Germinal center (tissue), 1 donor: ENCODE measurements at places on chromosomes 12 and 14.

DNA sequence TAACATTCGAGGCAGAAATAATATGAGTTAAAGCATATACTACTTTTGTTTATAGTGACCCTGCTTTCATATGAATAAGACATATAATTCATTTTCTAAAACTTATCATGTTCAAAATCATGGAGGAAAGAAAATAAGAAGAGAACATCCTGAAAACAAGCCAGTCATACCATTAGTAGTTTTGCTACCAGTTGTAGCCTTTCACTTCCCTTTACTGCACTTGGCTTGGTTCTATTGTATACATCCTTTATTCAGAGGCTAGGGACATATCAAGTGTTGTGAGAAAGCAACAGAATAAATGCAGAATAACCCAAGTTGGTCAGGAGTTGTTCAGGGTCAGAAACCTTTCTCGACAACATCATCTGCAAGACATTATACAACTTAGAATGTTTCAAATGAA, 598.7 kb downstream of the SOX5 start:
- DNase-seq = no peak

GRCh38 chr14:104803280-104803911, 2.5 kb downstream of the ZBTB42 start:
- DNase-seq = no peak

DNA sequence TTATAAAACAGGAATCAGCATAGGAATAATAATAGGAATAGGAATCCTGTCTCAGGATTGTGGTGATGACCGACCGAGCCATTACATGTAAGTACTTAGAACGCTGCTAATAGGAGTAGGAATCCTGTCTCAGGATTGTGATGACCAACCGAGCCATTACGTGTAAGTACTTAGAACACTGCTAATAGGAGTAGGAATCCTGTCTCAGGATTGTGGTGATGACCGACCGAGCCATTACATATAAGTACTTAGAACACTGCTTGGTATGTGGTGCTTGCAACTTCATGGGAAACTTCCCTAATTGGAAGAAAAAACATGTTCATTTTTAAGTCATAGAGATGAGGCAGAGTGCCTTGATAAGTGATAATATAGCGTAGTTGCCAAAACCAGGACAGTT, 30.0 kb downstream of the ELK3 start:
- no peak for DNase-seq

DNA sequence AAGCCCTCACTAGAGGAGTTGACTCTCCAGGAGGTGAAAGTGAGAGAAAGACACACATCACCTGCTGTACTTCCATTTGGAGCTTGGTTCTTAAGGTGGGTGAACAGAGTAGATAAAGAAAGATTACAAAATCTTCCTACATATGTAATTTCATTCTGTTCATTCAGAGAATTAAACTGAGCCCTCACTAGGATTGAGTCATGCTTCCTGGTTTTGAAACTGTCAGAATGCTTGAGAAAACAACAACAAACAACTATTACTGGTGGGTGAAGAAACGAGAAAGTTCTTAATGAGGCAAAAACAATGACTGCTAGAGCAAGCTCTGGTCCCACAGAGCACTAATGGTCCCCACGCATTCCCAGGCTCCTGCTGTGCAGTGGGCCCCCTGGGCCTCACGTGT, 841.7 kb downstream of the VRK1 start:
- no peak for DNase-seq

GRCh38 chr12:98939926-98940325, 294.8 kb downstream of the APAF1 start:
- DNase-seq = no peak

GRCh38 chr12:123457980-123458779, at the start of gene SNRNP35:
Gene SNRNP35 (plus strand): TSS chr12:123458139. CDS start chr12:123465541, 7,402 bp downstream.
- DNase-seq = peak; percentile 83

GRCh38 chr14:23366426-23366921, 1.5 kb upstream of the EFS start:
- no peak for DNase-seq

DNA sequence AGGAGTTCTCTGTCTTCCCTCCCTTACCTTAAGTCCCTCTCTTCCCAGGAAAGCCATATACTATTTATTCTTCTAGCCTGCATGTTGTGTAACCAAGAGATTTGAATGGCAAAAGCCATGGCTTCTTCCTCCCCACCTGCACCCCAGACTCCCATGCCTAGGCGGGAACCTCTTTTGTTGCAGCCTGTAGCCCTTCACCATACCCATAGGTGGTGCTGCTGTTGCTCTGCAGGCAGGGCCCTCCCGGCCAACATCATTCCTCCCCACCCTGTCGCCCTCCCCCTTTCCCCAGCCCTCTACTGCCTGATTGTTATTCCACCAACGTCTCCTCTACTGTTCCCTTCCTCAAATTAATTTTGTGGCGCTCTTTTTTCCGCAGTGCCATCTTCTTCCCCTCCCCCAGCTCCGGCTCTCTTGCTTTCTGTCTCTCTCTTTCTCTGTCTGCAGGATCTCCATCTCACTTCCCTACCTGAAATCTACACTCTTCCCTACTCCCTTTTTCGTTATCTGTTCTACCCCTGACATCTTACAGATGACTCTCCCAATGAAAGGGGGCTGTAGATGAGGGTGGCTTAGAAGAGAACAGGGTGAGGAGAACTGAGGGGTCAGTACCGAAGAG, 13.8 kb downstream of the NGDN start:
- DNase-seq = peak; percentile 26

GRCh38 chr14:32509632-32510187, 180.6 kb downstream of the AKAP6 start:
- DNase-seq = no peak

DNA sequence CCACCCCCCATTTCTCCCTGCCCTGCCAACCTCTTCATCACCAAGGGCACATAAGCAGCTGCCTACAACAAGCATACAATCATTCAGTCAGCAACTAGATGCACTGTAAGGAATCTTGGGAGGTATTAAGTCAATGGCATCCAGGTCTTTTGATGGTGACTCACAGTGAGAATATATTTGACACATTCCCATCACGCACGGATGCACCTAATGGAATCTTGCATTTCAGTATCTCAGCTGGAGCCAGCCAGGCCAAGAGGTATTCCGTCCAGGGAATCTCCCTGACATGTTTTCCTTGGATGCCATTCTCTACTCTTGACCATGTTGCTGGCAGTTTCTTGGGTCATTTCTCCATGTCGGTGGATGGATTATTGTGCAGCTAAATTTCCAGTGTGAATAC, 73.9 kb upstream of the CAPRIN2 start:
- DNase-seq = no peak

DNA sequence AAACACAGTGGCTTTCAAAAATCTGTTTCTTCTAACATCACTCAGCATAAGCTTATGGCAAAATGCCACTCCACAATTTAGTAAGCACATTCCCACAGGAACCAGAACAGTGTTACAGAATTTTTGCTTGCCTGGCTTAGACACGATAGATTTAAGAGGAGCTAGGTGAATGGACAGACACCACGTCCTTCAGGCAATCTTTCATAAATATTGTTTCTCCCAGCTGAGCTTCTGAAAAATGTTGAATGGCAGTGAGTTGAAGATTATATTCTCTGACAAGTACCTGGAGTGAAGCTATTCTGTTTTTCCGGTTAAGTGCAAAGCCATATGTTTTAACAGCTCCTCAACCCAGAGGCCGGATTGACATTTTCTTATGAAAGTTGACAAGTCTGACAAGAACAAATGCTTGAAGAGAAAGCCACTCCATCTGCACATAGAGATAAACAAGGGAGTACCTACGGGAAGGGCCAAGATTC, 102.0 kb downstream of the FSCB start:
- DNase-seq = no peak

DNA sequence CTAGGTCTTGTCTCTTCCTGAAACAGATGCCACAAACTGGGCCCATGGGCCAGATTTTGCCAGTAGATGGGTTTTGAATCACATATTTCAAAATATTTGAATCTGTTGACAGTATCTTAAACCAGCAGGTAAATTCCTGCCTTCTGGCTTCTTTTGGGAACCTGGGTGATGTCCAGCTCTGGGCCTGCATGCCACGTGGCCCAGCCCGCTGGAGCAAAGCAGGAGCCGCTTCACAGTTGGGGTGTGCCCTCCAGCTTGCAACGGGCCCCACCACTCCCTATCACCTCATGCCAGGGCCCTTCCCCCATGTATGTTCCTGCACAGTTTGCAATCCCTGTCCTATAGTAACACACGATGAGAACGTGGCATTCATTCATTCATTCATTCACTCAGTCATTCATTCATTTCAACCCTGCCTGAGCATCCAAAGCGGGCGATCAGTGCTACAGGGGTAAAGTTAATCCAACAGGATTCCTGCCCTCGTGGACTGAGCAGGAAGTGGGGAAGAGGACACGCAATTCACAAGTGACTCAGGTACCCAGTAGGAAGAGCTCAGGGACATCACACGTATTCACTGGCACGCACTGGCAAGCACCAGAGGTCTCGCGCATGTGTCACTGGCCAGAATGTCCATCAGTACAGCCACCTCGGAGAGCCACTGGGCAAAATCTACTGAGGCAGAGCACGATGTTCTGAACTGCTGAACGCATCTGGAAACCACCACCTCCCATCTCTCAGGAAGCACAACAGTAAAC, 27.8 kb downstream of the SCARB1 start:
- DNase-seq = no peak

DNA sequence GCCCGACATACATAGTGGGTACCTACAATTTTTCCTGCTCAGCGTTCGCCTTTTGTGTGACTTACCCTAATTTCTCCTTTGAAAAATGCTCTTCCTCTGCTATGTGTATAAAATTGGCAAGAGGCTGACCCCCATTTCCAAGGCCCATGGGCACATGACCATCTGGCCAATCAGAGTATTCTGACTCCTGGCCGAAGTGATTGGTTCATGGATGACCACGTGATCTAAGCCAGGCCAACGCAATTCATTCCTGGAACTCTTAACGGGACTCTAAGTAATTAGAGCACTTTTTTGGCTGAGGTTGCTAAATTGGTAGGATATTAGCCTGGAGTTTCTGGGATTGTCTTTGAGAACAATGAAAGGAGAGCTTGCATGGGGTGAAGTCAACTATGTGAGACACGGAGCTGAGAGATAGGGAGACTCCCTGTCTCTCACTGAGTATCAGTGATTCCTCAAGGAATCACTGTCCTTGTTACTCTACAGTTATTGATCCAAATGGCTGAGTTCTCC, 110.1 kb upstream of the TBX3 start:
- DNase-seq = no peak

DNA sequence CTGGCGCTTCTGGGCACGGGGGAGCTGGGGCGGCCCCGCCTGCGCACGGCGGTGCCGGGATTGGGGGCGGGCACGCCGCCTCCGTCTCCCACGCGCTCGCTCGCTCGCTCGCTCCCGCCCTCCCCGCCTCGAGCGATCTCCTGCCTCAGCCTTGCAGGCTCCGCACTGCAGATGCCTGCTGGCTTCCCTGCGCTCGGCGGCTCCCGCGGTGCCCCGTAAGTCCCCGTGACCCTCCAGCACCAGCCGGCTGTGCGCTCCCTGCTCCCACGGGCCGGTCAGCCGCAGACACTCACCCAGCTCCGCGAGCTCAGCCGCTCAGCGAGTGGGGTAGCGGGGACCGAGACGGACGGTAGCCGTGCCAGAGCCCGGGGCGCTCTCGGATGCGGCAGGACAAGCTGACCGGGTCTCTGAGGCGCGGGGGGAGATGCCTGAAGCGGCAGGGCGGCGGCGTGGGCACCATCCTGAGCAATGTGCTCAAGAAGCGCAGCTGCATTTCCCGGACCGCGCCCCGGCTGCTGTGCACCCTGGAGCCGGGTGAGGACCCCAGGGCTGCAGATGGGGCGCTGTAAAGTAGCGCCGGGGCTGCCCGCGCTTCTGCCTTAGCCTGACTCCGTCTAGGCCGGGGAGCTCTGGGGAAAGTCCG, at the start of gene TBC1D30:
Gene TBC1D30, plus strand, starts transcription at position 148 of the 643 bp plus-strand sequence. Its CDS starts 233 bp downstream, at position 381.
- DNase-seq = peak; percentile 31

DNA sequence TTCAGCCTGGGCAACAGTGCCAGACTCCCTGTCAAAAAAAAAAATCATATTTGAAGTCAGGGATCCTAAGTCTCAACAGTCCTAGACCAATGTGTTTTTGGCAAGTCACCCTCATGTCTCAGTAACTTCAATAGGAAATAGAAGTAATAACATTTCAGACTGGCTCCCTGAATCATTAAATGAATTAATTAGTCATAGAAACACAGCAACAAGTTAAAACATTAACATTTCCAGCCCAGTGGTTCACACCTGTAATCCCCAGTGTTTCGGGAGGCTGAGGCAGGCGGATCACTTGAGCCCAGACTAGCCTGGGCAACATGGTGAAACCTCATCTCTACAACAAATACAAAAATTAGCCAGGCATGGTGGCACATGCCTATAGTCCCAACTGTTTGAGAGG, 125.2 kb downstream of the GTF2A1 start:
- DNase-seq = no peak

DNA sequence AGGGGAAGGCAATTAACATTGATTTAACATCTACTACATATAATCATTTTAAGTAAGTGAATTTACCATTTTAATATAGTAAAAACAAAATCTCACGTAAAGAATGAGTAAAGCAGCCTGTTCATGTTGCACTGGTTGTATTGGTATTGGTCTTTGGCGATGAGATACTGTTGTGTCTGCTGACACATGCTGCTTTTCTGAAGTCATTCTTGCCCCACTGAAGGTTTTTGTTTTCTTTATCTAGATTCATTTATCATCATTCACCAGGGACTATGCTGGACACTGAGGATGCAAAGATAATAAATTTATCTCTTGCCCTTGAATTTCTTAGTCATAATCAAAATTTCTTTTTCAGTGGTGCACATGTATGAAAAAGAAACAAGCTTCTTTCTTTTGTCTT, 246.2 kb upstream of the NPAS3 start:
- DNase-seq = no peak

DNA sequence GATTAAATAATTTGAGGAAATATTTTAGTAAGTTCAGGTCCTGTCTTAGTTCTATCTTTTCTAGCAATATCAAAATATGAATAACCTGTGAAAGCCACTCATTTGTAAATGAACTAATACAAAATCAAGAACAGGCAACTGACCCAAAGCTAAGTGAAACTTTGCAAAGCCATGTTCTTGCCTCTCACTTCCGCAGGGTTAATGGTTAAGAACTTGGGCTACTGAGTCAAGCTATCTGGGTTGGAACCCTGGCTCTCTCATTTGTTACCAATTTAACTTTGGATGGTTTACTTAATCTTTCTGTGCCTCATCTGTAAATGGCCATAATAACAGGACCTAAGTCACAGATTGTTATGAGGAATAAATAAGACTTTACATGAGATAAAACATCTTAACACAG, 2.8 kb downstream of the KIF21A start:
- DNase-seq = no peak
